ENCODE measurements at places on chromosomes 13 and 19.

DNA sequence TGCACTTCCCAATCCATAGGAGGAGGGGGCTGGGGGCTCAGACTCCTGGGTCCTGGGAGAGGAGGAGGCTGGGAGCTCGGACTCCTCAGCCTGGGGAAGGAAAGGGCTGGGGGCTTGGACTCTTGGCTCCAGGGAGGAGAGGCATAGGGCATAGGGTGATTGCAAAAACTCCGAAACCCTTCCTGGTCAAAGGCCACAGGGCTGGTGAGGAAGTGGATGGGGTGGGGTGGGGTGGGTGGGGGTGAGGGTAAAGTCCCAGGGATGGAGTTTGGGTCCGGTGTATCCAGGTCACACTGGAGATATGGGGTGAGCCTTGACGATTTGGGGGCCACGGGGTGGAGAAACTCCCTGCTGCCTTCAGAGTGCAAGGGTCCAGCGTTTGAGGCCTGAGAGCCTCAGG is 2.8 kb downstream of the MYH14 start:
- no peak for DNase-seq

GRCh38 chr13:50800091-50800739 is 43.3 kb downstream of the DLEU7 start:
- DNase-seq: no peak

- no peak for DNase-seq
Measured at GRCh38 chr13:102310691-102311418, 91.0 kb downstream of the FGF14 start.

GRCh38 chr19:13301627-13302334 is 151.6 kb downstream of the IER2 start:
- DNase-seq: no peak

DNA sequence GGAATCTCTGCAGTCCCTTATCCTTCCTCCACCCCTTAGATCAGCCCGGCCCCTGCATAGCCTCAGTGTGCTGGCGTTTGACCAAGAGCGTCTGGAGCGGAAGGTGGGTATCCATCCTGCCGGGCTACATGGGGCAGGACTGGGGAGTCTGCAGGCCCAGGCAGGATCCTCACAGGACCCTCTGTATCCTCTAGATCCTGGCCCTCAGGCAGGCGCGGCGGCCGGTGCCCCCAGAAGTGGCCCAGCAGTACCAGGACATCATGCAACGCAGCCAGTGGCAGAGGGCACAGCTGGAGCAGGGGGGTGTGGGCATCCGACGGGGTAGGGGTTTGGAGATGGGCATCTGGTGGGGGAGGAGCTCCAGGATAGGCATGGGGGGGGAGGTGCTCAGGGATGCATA is 8.9 kb downstream of the PODNL1 start:
- no peak for DNase-seq

GRCh38 chr13:34277936-34278335 is 460.0 kb downstream of the RFC3 start:
- no peak for DNase-seq

GRCh38 chr13:113862191-113862930 is 1.5 kb downstream of the GAS6 start:
- no peak for DNase-seq

- DNase-seq: no peak
Measured at GRCh38 chr13:79659121-79659521, 178.2 kb downstream of the NDFIP2 start.

GRCh38 chr19:18274219-18274780 is at the start of gene IQCN:
TSS of gene IQCN (minus strand) at chr19:18274452. CDS start at chr19:18269478, 4,974 bp downstream.
- DNase-seq: no peak

GRCh38 chr13:72004246-72004645 is 137.2 kb upstream of the DACH1 start:
- DNase-seq: no peak

GRCh38 chr19:52622261-52622660 is 15.9 kb downstream of the ZNF83 start:
- DNase-seq: no peak

- no peak for DNase-seq
Measured at GRCh38 chr13:71350886-71351285, 516.1 kb downstream of the DACH1 start.

GRCh38 chr13:71242201-71242600 is 624.8 kb downstream of the DACH1 start:
- no peak for DNase-seq

- DNase-seq: no peak
Measured at GRCh38 chr13:109645831-109646230, 140.6 kb downstream of the IRS2 start.

DNA sequence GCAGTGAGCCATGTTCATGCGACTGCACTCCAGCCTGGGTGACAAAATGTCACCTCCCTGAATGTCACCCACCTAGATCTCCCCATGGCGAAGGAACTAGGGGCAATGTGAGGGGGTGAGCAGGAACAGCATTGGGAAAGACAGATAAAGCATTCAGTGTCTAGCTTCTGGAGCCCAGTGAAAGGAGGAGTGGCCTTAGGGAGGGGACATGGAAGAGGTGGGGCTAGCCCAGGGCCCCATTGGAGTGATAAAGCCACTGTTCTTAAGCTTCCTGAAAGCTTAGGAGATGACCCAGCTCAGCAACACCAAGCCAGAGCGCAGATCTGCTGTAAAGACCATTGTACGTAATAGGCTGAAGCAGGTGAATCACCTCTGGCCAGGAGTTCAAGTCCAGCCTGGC is 13.0 kb upstream of the KCNN1 start:
- no peak for DNase-seq

DNA sequence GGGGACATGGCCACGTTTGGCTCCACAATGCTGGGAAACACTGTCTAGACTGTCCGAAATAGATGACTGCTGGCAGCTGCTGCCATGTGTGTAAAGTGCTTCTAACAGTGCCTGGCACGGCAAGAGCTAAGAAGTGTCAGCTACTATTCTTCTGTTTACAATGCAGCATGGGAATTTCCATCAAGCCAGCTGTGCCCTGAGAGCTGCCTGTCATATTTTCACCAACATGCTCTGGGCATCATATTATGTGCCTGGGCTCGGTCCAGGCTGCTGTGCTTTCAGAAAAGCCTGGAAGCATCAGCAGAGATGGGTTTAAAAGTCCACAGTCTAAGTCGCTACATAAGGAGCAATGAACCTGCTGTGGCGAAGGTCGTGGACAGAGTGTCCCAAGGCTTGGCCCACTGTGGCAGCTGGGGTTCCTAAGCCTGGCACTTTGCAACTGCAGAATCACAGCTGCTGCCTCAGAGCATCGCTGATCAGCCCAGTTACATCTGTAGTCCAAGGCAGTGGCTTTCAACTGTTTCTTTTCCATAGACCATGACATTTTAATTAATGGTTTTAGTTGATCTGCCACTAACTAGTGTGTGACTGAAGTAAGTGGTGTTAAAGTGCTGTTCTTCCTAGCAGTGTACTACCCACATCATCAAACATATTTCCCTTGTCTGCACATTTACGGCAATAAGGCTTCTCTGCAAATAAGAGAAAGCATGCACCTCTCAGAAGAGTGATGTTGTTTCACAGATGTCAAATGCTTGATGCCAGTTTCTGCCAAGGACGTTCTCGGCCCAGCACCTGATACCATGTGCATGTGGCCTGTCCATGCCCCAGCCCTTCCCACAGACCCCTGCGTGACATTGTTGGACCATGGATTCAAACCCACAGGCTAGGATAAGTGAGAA is 95.7 kb upstream of the C1QTNF9B start:
- no peak for DNase-seq

- DNase-seq: no peak
Measured at GRCh38 chr13:50213526-50213925, 198.3 kb downstream of the KCNRG start.

- no peak for DNase-seq
Measured at GRCh38 chr13:49341941-49342340, 94.2 kb downstream of the CDADC1 start.

- DNase-seq: no peak
Measured at GRCh38 chr13:42654722-42655121, 80.8 kb downstream of the TNFSF11 start.

DNA sequence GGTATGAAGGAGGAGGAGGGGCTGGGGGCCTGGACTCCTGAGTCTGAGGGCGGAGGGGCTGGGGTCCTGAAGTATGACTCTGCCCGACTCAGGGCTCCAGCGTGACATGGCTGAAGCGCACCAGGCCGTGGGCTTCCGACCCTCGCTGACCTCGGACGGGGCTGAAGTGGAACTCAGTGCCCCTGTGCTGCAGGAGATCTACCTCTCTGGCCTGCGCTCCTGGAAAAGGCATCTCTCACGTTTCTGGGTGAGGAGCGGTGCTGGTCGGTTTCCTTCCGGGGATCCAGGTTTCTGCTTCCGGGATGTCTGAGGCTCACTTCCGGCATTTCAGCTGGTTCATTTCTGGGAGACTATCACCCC is 1.2 kb downstream of the CPT1C start:
- no peak for DNase-seq

DNA sequence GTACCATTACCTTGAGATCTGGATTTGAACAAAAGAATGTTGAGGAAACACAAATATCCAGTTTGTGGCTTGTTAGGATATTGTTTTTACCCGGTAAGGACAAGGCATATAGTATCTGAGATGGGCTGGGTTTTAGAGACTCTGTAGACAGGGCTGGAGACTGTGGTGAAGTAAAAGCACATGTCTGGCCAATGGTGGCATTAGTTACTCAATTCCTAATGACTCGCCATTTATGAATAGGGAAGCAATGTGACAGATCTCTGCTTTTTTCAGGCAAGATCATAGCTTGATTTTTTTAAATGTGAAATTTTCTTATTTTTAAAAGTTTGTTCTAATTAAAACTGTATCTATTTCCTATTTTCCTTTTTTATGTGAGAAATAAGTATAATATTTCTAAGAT is 371.1 kb upstream of the SPRY2 start:
- no peak for DNase-seq

DNA sequence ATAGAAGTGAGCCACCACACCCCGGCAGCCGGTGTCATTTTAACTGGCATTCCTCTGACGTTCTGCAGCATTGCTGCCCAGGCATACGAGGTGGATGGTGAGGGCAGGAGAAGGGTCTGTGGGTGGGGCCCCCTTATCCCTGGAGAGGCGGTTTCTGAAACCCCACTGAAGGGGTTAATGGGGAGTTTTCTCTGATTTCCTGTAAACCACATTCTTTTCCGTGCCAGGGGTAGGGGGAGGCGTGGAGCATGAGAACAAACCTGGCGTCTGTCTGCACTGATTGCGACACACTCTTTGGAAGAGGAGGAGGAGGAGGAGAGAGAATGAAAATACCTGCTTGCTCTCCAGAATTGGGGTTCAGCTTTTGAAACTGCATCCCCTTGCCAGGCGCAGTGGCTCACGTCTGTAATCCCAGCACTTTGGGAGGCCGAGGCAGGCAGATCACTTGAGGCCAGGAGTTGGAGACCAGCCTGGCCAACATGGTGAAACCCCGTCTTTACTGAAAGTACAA is 2.7 kb upstream of the C3 start:
- no peak for DNase-seq

DNA sequence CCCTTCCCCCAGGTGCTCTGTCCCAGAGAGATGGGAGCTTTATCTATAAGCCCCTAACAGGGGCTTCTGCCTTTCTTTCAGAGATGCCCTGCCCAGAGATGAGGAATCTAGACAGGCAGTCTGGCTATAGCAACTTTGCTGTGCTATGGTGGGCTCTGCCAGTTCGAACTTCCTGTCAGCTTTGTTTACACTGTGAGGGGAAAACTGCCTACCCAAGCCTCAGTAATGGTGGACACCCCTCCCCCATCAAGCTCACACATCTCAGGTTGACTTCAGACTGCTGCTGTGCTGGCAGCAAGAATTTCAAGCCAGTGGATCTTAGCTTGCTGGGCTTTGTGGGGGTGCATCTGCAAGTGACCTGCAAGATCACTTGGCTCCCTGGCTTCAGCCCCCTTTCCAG is 21.5 kb downstream of the CYSLTR2 start:
- DNase-seq: no peak

GRCh38 chr19:34220472-34221063 is 33.8 kb upstream of the GARRE1 start:
- DNase-seq: peak; percentile 59

DNA sequence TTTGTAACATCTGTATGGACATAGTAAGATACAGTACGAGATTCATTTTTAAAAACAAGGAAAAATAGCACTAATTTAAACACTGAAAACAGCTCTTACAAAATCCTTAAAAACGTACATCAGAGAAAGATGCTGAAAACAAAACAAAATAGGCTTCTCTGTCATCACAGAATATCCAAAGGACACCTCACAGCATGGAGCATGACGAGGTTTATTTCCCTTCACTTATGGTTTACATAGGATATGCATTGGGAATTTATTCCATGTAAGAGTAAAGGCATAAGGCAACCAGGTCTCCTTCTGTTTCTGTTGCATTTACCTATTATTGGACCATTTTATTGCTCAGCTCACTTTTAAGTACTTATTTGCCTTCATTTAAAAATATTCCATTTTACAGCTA is 3.0 kb downstream of the KCTD12 start:
- DNase-seq: no peak

DNA sequence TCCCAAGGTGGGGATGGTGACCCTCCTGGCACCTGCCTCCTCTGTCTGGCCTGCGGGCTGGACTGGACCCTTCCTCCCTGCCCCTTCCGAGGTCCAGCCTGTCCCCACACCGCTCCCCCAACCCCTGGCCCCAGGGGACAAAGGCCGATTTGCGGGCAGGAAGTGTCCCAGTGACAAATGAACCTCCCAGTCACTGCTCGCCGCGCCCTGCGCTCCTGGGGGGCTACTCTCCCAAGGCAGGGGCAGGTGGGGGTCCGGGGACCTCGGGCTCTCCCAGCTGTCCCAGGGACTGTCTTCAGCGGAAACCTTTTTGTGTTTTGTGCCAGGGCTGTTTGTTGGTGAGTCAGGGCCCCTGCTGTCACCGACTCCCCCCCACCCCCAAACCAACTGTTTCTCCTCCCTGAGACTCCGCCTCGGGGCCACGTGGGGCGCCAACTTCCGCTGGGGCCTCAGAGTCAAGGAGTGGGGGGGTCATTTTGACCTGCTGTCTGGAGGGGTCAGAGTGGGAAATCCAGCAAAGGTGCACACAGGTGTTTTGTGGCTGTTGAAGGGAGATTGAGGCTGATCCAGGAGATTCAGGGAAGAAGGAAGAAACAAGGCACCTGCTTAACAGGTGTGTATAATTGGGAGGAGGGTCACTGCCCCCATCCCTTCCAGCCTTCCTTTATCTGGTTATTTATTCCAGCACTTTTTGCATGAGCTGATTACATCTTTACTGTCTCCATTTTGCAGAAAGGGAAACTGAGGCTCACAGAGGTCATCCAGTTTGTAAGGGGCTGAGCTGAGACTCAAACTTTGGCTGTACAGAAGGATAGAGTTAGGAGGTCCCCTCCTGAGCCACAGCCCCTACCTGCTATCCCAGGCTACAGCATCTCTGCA is 831 bp downstream of the PGPEP1 start:
- no peak for DNase-seq

DNA sequence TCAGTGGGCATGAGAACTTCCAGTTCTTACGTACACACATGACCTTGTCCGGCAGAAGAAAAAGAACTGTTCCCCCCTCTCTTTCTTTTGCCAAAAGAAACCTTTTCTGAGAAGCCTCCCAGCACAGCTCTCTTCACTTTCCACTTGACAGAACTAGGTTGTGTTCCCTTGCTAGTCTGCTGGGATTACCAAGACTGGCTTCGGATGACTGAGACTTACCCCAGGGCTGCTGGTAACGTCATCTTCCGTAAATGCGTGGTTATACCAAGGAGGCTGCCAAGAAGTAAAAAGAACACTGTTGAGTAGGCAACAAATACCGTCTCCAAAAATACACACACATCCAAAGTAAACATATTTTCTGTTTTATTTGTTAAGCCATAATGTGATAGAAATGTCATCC is 908.2 kb downstream of the EFNB2 start:
- DNase-seq: no peak

GRCh38 chr13:84528408-84529070 is 646.3 kb upstream of the SLITRK1 start:
- no peak for DNase-seq

Measured in HEK293T (cell line).